ENCODE measurements at places on chromosomes 2 and 18.

DNA sequence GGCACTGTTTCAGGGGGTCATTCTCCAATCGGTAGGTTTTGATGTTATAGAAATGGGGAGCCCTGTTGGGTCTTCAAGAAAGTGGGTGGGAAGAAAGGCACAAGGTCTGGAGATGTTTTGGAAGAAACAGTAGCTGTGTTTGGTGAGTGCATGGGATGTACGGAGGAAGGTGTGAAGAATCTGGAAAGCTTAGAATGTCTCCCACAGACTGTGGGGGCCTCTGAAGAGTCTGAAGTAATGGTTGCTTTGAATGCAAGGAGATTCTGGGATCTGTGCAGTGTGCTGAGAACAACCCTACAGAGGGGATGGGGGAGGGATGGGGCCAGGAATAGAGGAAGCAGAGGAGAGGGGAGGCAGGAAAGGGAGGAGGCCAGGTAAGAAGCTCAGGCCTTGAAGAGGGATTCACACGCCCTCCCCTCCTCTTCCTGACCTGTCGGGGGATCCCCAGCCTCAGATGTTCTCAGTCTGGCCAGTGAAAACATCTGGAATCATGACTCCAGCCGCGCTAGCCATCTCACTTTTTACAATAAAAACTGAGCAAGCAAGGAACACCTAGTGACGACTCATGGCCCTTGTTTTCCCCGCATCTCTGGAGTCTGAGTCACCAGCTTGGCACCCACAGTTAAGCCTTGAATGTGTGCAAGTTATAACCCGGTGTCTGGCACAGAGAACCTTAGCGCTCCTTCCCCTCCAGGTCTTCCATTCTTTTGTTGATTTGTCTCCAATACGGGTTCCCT, 74.2 kb downstream of the SH3BP4 start:
- DNase-seq, result no peak

DNA sequence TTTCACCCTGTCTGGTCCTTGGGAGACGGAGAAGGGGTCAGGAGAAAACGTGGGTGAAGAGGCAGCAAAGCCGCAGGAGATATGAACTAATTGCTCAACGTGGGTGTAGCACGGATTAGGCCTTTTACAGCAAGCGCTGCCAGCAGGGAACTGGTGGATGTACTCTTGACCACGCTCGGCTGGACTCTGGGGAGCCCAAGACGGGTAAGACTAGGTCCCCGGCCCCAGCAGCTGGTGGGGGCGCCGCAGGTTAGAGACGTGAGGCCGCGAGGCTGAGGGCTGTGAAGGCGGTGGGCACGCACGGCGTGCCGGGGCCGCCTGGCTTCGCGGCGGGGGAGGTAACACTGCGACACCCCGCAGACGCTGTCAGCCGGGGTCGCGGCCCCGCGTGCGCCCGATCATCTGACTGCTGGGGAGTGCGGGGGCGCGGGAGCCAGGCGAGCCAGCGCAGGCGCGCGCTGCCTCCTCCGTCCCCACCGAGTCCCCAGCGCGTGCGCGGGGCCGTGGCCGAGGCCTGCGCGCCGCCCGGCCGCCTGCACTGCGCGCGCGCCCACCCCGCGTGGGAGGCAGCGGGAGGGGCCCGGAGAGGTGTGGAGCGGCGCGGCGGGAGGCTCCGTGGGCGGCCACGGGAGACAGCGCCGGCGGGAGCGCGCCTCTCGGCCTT, at the start of gene CLIP4:
CLIP4 (plus strand) TSS at position 470 of the 664 bp plus-strand sequence. CDS start 5,974 bp downstream, outside the sequence.
- peak; percentile 59 for DNase-seq

- no peak for DNase-seq
Measured at GRCh38 chr18:33833842-33834241, 255.8 kb downstream of the ASXL3 start.

DNA sequence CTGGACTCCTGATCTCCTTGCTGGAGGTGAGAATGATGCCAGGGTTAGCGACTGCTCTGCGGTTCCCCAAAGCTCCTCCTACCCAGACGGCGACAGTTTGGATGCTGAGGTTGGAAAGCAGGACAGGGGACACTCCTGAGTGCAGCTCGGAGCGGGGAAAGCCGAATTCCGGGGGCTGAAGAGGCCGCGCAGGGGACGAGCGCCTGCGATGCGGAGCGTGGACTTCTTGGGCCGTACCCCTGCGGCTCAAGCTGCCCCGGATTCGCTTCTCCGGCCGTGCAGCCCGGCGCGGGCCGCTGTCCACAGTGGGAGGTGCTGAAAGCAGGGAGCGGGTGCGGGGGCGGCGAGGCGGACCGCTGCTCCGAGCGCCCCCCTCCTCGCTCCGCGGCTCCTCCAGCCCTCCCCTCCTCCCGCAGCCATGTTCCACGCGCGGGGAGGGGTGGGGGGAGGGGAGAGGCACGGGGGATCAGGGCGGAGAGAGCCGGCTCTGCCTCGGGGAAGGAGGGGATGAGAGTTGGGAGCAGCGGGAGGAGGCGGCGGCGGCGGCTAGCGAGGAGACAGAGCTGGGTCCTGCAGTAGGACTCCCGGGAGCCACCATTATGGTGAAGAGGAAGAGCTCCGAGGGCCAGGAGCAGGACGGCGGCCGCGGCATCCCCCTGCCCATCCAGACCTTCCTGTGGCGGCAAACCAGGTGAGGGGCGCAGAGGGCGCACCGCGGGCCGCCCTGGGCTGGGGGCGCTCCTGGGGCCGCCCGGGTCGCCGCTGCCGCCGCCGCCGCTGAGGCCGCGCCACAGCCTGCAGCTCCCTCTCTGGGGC, at the start of gene UNC80:
UNC80 (plus strand) TSS at position 359 of the 816 bp plus-strand sequence; CDS start at position 600, 241 bp downstream.
- peak; percentile 29 for DNase-seq

DNA sequence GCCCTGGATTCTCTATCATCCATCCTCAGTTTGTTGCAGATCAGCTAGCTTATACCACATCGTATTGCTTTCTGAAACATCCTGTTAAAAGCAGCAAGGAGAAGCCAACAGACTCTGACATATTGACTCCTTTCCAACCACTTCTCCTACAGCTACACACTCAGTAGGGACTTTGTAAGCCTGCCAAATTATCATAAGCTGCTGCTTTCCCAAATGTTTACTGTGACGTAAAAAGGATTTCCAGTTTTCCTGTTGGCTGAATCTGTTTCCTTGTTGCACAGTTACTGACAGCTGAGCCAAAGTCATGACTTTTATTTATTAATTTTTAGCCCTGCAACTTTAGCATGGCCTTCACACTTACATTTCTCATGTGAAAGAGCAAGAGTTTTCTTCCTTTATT, 294.3 kb downstream of the KCNJ3 start:
- no peak for DNase-seq

GRCh38 chr2:98749066-98749450, 18.1 kb upstream of the MGAT4A start:
- no peak for DNase-seq

DNA sequence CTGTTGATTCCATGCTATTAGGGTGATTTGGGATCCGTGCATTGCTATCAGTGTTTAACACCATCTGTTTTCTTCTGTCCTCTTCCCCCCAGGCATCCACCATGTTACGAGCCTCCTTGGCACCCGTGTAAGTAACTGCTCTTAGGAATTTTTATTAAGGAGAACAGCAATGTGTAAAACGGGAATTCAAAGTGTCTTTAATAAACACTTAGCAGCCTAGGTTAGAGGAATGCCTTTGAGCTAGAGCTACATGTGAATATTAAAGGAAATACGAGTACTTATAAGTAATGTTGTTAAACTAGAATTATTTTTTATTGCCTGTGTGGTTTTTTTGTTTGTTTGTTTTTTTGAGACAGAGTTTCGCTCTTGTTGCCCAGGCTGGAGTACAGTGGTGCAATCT, 58.1 kb downstream of the ARMC9 start:
- DNase-seq, result no peak

GRCh38 chr2:50746526-50746925, 285.4 kb downstream of the NRXN1 start:
- no peak for DNase-seq

- DNase-seq, result no peak
Measured at GRCh38 chr2:161427664-161428587, 11.8 kb downstream of the TBR1 start.

DNA sequence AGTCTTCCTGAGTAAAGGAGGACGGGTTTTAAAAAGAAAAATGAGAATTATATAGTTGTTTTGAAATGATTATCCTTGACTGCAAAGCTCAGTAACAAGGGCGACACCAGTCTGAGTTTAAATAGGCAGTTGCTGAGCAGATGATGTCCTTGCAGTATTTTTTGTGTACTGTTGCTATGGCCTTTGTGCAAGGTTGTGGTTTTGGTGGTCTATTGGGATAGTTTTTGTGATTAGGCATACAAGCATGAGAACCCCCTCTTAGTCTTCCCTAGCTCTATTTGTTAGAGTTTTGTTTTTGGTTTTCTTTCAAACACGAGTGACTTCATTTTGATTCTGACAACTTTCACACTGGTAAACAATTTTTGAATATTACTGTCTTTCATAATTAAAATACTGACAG, 64.1 kb downstream of the TAF4B start:
- no peak for DNase-seq

GRCh38 chr18:43501099-43501498, 223.8 kb upstream of the SYT4 start:
- no peak for DNase-seq

GRCh38 chr2:12776521-12776961, 59.8 kb downstream of the TRIB2 start:
- DNase-seq, result no peak

- no peak for DNase-seq
Measured at GRCh38 chr2:183606718-183607085, 482.5 kb downstream of the NUP35 start.

DNA sequence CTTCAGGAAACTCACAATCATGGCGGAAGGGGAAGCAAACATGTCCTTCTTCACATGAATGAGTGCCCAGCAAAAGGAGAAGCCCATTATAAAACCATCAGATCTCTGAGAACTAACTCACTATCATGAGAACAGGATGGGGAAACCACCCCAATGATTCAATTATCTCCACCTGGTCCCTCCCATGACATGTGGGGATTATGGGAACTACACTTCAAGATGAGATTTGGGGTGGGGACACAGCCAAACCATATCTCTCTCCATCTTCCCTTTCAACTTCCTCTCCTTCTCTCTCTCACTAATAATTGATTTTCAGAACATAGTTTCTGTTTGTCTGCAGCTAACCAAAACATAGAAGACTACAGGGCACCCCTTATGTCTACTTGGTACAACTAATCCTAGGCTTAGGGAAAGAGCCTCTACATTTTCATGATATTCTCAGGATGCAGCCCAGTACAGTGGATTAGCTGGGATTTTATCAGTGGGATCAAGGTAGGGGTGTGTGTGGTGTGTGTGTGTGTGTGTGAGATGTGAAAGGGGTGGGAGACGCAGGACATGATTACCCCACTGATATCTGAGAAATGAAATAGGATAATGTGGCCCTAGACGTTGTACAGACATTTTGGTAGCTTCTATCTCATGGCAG, 2.8 kb upstream of the ATF2 start:
- no peak for DNase-seq

DNA sequence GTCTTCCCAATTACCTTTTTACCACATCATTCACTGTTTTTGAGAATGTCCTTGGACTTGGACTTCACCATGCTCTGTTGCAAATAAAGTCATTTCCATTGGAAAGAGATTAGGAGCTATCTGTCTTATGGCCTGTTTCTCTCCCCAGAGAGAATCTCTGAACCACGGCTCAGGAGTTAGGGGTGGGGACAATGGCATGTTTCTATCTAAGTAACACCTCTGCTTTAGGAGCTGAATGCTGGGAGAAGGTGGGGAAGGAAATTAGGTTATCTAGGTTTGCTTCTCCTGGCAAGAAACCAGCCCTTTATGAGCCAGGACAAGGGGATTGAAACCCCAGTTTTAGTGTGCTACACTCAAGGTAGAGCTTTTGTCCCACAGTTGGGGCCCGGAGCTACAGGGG, 86.3 kb downstream of the AGPS start:
- no peak for DNase-seq

DNA sequence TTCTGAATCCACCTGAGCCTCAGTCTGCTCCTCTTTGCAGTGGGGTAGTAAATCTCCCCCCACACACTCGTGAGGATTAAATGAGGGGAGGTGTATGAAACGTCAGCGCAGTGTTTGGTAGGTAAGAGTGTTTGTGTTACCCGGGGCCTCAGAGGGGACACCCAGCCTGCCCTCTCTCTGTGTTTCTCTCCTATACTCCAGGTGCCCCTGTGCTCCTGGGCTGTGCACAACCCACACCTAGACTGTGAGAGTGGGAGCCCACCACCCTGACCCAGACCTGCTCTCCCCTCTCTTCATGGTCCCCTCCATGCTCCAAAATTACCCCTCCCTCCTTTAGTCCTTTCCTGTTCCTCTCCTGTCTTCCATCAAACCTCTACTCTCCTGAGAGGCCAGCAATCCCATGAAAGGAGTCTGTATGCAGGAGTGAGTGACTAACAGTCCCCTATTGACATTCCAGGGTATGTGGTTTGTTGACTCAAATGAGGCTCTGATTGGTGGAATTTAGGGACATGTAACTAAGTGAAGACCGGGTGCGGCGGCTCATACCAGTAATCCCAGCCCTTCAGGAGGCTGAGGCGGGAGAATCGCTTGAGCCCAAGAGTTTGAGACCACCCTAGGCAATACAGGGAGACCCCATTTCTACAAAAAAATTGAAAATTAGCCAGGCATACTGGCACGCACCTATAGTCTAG, 10.4 kb downstream of the CIB4 start:
- no peak for DNase-seq

GRCh38 chr18:12278741-12279682, 24.9 kb downstream of the CIDEA start:
- peak; percentile 41 for DNase-seq

DNA sequence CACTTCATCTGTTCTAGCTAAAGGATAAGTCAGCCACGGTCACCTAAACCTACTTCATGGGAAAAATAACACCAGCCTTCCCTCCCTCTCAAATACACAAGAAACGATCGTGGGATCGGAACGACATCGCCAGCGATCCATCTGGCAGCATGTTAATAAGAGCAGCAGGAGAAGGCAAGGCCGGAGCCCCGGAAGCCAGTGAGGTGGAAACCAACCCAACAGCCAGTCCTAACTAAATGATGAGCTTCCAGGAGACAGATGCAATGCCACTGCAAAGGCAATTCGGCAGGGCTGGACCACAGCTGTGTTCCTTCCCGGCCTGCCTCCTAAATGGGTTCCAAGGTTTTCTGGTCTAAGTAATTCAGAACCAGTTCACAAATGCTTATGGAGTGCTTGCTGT, 117.5 kb downstream of the TMEM163 start:
- no peak for DNase-seq

- DNase-seq, result no peak
Measured at GRCh38 chr2:60337142-60337497, 216.3 kb downstream of the BCL11A start.

GRCh38 chr18:3747176-3747973, 297.4 kb downstream of the TGIF1 start:
- DNase-seq, result no peak
